Occipital lobe (tissue), 3 donors: ENCODE measurements at places on chromosomes 11 and 22. TPM values are rescaled to one million over a fixed set of nuclear protein-coding genes. Genes with fewer than 3 reads are reported as not detected.

Gene HEPN1
- not detected for total RNA-seq

- DNase-seq = no peak
These were observed 6.9 kb upstream of the GAL start for GRCh38 chr11:68677432-68677831.

DNA sequence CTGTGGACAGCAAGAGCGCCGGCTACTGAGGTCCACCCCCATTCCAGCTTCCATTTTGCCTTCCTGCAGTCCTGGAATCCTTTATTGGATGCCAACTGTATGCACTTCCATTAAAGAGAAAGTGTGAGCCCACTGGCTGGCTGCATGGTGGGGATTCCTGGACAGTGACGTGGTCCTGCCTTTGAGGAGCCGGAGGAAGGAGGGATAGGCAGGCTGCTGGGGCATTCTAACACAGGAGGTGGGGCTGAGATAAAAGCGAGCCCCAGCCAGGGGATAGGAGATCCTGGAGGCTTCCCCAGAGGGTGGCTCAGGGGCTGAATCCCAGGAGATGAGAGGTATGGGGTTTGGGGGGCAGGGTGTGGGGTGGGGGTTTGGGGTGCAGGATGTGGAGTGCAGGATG, 984.7 kb downstream of the BRD1 start:
- DNase-seq = no peak

DNA sequence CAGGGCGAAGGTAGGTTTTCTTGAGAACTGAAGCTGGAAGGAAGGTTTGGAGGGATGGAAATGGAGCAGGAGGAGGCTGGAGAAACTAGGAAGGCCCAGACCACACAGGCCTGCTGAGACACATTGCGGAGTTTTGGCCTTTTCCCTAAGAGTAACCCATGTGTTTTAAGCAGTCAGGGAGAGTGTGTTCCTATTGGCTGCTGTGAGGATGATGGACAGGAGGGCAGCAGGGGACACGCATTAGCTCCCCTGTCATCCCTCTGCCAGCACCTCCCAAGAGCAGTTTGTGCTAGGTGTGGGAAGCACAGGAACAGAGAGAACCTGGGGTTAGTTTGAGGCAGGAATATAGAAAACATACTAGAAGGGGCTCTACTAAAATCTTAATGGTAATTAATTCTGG, 842.1 kb downstream of the TBC1D22A start:
- DNase-seq = no peak
